ENCODE measurements at places on chromosomes 11 and 22.

- no peak for DNase-seq
Measured at GRCh38 chr11:112523477-112523876, 262.8 kb upstream of the PLET1 start.

DNA sequence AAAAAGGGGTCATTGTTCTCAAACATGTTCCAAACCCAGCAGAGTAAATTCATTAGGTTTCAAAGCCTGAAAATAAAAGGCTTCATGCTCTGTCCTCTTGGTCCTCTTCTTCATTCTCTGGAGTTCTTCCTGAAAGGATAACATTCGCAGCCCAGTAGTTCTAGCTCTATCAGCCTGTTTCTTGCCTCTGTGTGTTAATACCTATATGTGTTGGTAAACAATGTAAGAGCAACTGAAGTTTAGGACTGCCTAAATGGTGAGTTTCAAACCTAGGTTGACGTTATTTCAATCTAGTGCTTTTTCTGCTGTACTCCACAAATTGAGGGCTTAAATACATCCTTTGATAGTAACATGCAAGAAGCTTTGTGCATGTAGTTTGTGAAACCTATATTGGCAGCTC, 9.4 kb downstream of the AASDHPPT start:
- DNase-seq = no peak

GRCh38 chr11:108895579-108896480, 231.0 kb downstream of the DDX10 start:
- DNase-seq = no peak

DNA sequence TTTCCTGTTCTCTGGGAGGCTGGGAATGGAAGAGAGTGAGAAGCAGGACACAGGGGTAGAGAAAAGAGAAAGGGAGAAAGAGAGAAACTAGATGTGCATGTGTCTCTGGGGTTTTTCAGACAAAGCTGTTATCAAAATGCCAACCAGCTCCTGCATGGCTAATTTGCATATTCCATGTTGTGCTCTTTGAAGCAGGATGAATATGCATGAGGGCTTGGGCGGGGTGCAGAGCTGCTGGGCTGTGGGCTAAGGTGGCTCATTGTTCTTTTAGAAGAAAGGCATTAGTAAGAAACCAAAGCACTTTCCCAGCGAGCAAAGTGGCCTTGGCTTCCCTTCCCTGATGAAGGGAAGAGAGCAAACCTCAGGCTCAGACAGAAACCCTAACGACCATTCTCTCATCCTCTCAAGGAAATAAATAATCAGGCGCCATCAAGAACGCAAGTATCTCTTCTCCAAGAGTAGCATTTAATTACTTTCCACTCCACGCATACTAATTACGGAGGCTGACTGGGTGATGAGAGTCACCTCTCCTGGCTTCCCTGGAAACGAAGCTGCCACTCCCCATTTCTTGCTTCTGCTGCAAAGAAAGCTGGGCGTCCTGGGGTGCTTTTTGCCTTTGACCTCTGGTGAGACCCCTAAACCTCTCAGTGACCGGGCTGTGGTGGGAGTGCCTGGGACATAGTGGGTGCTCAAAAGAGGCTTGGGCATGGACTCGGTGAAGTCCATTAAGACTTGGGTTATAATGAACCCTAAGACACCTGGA, 54.2 kb downstream of the FEZ1 start:
- DNase-seq = no peak

GRCh38 chr11:19445771-19446170, 205.0 kb upstream of the E2F8 start:
- DNase-seq = no peak

- DNase-seq = no peak
Measured at GRCh38 chr11:79428406-79428805, 12.4 kb downstream of the TENM4 start.

- no peak for DNase-seq
Measured at GRCh38 chr11:3622521-3622920, 19.3 kb downstream of the ART5 start.

All from activated T-helper 1 cell treated with anti-CD3 and anti-CD28 coated beads, Interleukin-2, amount 50 U/mL, for 16 hours (primary cell).